ENCODE measurements at places on chromosomes 1 and 21.

DNA sequence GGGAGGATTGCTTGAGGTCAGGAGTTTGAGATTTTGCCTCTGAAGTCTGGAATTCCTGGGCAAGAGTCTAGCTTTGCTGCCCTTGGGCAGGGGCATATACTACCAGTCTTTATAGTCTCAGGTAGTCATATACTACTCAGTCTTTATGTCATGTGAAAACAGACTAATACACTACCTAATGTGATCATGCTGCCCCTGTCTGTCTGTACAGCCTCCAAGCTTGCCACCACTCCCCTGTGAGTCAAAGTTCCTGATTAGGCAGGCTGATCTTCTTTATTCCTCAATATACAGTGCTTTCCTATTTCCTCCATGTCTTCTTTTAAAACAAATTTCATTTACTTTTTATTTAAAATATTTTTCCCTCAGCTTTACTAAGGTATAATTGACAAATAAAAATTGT, 105.3 kb upstream of the BEND5 start:
- DNase-seq, result no peak

GRCh38 chr1:60283690-60284089, 210.1 kb upstream of the C1orf87 start:
- no peak for DNase-seq

- DNase-seq, result no peak
Measured at GRCh38 chr1:88961647-88962275, 30.7 kb downstream of the KYAT3 start.

DNA sequence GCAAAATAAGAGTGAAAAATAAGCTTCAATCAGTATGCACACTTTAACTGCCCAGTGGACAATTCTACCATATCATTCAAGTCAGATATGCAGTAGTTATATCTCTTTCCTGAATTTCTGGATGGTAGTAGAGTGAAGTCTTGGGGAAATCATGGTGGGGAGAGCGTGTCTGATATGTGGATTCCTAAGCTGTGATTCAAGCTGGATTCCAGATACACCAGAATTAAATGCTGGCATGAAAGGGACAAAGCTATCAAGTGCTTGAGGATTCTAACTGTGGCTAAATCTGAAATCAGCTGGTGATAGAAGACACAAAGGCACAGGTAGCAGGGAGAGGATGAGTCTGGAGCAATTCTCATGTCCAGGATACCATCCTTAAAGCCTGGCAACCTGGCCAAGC, 323.5 kb downstream of the DUSP10 start:
- no peak for DNase-seq

DNA sequence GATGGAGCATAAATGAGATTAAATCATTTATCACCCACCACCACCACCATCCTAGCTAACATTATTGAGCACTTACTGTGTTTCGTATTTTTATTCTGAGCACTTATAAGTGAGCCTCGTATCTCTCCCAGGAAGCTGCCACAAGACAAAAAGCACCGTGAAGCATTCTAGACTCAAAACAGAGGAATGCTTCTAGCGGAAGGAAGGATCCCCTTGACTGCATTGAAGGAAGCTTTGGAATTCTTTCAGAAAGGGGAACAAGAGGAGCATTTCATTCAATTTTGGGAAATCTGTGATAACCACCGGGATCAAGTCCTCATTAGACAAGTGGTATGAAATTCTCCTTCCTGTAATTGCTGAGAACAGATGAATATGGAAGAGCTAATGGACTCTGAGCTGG, 66.3 kb downstream of the PTPN14 start:
- no peak for DNase-seq

DNA sequence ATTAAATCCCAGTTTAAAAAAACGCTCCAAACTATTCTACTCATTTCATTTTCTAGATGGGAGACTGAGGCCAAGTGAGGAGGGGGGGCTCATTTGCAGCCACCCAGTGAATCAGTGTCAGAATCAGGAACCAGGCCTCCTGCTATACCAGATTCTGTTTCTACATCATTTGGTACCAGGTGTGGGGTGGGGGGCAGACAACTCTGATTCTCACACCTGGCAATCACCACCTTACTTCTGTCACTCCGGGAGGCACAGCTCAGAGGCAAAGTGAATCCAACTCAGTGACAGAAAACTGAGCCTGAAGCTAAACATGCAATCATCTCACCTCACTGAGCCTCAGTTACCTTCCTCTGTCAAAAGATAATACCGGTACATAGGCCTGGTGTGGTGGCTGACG, 23.5 kb upstream of the ID3 start:
- no peak for DNase-seq

DNA sequence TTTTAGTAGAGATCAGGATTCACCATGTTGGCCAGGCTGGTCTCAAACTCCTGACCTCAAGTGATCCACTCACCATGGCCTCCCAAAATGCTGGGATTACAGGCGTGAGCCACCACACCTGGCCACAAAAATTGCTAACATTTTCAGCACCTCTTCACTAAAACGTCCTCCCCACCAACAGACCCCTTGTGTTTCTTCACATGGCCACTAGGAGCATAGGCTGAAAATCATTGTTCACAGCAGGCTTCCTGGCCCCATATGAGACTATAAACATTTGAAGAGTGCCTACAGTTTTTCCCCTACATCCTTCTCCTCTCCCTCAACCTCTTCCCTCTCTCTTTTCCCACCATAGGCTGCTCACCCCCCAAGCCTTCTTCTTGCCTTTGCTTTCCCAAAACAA, 28.0 kb upstream of the SFPQ start:
- DNase-seq, result no peak

GRCh38 chr1:53585565-53585964, 126.4 kb downstream of the DMRTB1 start:
- no peak for DNase-seq

GRCh38 chr1:162386292-162387225, 5.0 kb downstream of the C1orf226 start:
- no peak for DNase-seq

GRCh38 chr1:109960745-109961094, 23.8 kb upstream of the AHCYL1 start:
- DNase-seq, result no peak

- no peak for DNase-seq
Measured at GRCh38 chr1:116508984-116509980, 61.5 kb downstream of the CD58 start.

DNA sequence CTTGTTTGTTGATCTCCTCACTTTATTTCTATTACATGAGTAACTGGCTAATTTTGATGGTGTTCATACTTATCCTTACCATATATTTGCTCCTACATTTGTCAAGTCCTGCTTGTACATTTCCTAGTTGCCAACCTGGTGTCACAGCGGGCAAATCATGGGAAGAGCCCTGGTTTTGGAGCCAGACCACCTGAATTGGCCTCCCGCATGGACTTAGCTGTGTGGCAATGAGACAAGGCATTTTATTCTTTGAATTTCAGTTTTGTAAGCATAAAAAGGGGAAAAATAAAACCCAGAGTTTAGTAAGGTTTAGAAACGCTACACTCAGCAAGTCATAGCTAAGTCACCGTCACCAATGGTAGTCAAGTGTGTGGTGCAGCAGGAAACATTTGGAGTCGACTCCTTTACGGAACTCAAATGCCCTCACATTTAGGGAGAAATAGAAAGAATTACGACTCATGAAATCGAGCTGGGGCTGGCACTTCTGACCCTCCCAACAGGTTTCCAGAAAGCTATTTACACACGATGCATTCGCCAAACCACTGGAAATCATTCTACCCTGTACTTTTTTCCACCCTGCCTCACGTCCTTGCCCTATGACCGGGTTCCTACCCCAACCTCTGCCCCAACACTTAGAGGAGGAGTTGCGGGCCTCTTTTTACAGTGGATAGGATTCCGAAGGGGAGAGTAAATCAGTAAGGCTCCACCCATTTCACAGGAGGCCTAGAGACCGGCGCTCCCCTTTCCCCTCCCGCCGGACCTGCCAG, 492 bp upstream of the PGM1 start:
- DNase-seq, result no peak

DNA sequence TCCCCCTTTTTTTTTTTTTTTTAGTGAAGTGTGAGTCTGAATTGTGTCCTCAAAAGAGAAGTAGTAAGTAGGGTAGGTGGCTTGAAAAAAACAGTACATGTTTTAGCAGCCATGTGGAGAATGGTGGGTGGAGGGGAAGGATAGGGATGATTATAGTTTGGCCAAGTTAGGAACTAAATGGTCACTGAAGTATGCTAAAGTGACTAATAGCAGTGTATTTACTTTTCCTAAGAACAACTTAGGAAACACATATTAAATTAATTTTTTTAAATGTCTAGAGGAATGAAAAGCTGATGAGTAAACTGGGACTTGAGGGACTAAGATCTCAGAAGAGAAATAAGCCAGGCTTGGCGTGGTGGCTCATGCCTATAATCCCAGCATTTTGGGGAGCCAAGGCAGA, 55.5 kb downstream of the PLA2G4A start:
- no peak for DNase-seq

Measured in amygdala (tissue), 56 donors.